RPMI7951 (cell line): ENCODE measurements at places on chromosomes 1 and 21. TPM values are rescaled to one million over a fixed set of nuclear protein-coding genes. Genes with fewer than 3 reads are reported as not detected.

Gene BARHL2
- total RNA-seq = not detected in 2 replicates

Gene SPRR1A
- not detected in 2 replicates for total RNA-seq

Gene AHCYL1
- total RNA-seq = 43.1 and 47.5 TPM in 2 replicates

Gene CYP2J2
- total RNA-seq = 0.72 and 1.2 TPM in 2 replicates

Gene TNFAIP8L2
- not detected in 2 replicates for total RNA-seq

Gene ANKRD34A
- 1.3 and 2.0 TPM in 2 replicates for total RNA-seq

Gene PLA2G2A
- not detected in 2 replicates for total RNA-seq

Gene COL8A2
- total RNA-seq = 0.88 and 0.96 TPM in 2 replicates

Gene S100A11
- 1,017 and 1,277 TPM in 2 replicates for total RNA-seq

Gene C1QB
- not detected in 2 replicates for total RNA-seq

Gene LRRIQ3
- 2.0 and 2.1 TPM in 2 replicates for total RNA-seq

Gene CD84
- total RNA-seq = not detected in 2 replicates

Gene KIF2C
- 127 and 130 TPM in 2 replicates for total RNA-seq

Gene GJA5
- 0.12 TPM in 1 of 2 replicates, not detected in the other for total RNA-seq

Gene HEYL
- total RNA-seq = not detected in 2 replicates

Gene S100A7
- total RNA-seq = not detected in 2 replicates
